ENCODE measurements at places on chromosomes 7 and 10.

DNA sequence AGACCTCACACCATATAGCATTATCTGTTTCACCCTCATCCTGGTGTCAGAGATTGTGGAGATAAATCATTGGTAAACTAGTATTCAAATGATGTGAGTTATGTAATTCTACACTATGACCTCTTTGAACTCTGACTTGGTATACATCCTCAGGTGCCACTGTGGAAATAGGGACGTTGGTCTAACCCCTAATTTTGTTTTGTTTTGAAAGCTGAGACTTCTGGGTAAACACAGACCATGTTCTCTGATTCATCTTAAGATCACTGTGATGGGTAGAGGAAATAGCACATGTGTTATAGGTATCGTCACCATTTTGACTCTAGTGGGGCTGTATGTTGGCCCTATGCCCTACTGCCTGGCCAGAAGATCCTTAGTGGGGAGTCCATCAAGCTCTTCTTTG, 241.6 kb downstream of the CCDC7 start:
- H3K4me1 ChIP-seq = no peaks in the 10 kb centered on the region
- no peak overlapping the region for H3K27ac ChIP-seq
- DNase-seq = no peak
- no peaks in the 10 kb centered on the region for H3K36me3 ChIP-seq
- no peak overlapping the region for H3K4me3 ChIP-seq

DNA sequence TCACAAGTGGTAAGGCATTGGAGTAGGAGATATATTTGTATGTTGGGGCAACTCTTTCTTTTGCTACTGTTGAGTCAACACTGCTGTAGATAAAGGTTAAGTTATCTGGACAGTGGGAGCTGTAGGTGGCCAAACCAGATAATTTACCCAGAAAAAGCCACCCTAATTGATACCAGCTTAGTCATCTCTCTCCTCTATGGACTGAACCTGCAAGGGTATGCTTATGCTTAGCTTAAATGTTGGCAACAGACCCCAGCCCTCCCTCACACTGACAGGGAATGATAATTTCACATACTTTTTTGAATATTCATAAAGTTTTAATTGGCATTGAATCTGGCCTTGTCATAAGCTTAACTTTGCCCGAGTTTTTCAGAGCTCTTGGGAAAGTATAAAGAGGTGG, 66.3 kb downstream of the CREB5 start:
- no peak overlapping the region for H3K4me3 ChIP-seq
- no peak overlapping the region for H3K27ac ChIP-seq
- H3K4me1 ChIP-seq = no peaks in the 10 kb centered on the region
- no peaks in the 10 kb centered on the region for H3K36me3 ChIP-seq
- DNase-seq = no peak
- H3K27me3 ChIP-seq = no peaks in the 10 kb centered on the region

DNA sequence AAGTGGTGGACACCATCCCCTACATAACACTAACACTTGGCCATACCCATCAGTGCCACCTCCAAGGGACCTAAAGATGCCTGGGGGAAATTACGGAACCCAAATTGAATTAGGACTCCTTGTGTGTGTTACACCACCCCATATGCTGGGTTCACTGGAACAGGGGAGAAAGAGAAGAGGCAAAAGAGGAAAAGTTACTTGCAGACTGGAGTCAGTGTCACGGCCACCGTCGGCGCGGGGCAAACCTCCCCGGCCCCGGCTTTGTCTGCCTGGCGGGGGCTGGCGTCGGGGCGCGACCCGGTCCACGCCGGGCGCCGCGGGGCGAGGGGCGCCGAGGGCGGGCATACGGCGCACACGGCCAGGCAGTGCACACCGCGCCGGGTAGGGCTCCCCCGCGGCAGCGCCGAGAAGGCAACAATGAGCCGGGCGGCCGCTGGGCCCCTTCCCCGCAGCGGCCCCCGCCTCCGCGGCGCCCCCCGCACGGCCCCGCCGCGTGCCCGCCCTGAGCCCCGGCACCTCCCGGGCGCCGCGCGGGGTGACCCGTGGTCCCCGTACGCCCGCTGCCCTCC, 171.1 kb downstream of the FAM107B start:
- no peak for DNase-seq
- no peaks in the 10 kb centered on the region for H3K4me1 ChIP-seq
- H3K36me3 ChIP-seq = no peaks in the 10 kb centered on the region
- no peaks in the 10 kb centered on the region for H3K27me3 ChIP-seq
- H3K27ac ChIP-seq = no peak overlapping the region
- peak overlapping the region; percentile 52 for H3K4me3 ChIP-seq

DNA sequence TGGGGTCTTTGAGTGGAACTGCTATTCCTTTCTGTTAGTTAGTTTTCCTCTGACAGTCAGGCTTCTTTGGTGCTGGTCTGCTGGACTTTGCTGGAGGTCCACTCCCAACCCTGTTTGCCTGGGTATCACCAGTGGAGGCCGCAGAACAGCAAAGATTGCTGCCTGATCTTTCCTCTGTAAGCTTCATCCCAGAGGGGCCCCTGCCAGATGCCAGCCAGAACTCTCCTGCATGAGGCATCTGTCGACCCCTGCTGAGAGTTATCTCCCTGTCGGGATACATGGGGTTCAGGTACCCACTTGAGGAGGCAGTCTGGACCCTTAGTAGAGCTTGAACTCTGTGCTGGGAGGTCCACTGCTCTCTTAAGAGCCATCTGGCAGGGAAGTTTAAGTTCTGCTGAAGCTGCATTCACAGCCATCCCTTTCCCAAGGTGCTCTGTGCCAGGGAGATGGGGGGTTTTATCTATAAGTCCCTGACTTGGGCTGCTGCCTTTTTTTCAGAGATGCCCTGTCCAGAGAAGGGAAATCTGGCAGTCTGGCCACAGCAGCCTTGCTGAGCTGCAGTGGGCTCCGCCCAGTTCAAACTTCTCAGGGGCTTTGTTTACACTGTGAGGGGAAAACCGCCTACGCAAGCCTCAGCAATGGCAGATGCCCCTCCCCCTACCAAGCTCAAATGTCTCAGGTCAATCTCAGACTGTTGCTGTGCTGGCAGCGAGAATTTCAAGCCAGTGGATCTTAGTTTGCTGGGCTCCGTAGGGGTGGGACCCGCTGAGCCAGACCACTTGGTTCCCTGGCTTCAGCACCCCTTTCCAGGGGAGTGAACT, 89.7 kb upstream of the CDK6 start:
- H3K4me3 ChIP-seq = no peak overlapping the region
- no peak for DNase-seq
- no peaks in the 10 kb centered on the region for H3K4me1 ChIP-seq
- no peaks in the 10 kb centered on the region for H3K27me3 ChIP-seq
- H3K36me3 ChIP-seq = no peaks in the 10 kb centered on the region

DNA sequence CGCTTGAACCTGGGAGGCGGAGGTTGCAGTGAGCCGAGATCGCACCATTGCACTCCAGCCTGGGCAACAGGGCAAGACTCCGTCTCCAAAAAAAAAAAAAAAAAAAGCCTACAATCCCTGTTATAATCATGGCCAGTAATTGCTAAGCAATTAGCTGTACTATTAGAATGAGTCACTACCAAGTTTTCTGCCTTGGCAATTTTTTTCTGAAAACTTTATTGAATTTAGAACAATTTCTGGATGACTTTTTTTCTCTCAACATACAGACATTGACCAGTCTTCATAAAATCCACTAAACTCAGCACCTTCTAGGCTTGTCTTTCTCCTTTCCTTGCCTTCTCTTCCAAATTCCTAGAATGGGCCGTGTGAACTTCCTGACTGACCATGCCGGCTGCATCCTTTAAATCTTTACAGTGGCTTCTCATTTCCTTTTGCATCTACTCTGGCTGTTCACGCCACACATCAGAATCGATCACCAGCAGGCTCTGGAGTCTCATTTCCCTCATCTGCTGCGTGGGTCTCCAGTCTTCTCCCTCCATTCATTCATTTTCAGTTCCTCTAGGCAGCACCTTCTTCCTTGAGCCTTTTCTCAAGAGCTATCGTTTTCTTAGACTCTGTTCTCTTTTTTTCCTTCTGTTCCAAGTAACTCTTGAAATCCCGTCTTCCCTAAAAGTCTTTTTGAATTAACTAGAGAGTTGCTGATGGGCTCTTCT, 107.9 kb downstream of the KAT6B start:
- H3K36me3 ChIP-seq = no peaks in the 10 kb centered on the region
- no peak overlapping the region for H3K27ac ChIP-seq
- H3K4me1 ChIP-seq = peaks cover 13% of the 10 kb centered on the region

DNA sequence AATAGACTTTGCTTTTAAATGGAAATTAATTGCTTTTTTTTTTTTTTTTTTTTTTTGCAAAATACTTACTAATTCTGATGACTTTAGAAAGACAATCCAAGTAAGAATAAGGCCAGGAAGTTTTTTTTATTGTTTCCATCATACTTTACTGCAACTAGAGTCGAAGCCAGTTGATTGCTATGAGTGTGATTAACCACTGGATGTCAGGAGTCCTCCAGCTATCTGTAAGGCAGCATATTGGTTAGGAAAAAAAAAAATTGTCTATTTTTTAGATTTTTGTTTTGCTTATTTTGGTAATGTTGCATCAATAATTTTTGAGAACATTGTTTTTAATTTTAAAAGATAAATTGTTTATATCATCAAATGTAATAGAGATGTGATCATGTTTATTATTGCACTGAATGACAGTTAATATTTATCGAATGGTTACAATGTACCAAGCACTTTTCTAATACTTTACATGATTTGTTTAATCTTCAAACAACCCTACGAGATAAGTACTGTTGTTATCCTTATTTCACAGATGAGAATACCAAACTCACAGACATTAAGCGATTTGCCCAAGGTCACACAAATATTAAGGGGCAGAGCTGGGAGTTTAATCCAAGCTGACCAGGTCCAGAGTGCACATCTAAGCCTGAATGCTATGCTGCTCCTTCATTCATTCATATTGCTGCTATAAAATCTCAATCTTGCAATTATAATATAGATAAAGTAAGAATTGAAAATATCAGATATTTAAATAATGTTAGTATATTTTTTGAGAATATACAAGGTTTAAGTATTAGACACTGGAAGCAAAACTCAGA, 19.9 kb upstream of the LMOD2 start:
- no peak overlapping the region for H3K27ac ChIP-seq
- no peak overlapping the region for H3K4me3 ChIP-seq
- no peak for DNase-seq
- no peaks in the 10 kb centered on the region for H3K4me1 ChIP-seq
- H3K36me3 ChIP-seq = no peaks in the 10 kb centered on the region

DNA sequence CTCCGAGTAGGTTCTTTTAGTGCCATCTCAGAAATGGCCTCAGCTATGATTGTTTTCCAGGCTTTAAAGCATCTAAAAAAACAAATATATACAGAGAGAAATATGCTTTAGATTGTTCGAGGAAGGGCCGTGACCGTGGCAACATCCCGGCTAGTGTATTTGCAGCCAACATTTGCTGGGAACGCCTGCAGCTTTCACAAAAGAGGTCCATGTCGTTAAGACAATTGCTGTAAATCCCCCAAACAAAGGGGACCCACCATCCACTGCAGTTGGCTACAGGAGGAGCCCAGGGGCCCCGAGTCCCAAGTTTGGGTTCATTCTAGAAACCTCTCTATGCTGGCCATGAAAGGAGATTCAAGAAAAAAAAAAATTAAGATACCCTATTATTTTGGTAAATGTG, 152.8 kb upstream of the TCF7L2 start:
- H3K36me3 ChIP-seq = no peaks in the 10 kb centered on the region
- no peak for DNase-seq
- peaks cover 5% of the 10 kb centered on the region for H3K4me1 ChIP-seq
- no peak overlapping the region for H3K27ac ChIP-seq

DNA sequence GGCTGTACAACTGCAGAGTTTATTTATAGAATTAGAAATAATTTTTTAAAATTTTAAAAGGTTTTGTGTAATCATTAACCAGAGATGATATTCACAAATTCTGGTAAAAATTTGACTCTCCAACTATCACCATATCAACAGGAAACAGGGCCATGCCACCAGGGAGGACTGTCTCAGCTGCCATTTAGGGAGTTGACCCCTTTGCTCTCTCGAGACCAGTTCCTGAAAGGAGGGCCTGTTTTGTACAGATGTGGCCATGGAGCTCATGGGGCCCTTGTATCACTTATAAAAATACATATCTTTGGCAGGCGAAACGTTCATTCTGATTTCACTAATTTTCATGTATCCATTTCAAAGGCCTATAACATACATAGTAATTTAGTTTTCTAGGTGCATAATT, 20.3 kb downstream of the H2AZ2 start:
- H3K4me1 ChIP-seq = peaks cover 1% of the 10 kb centered on the region
- H3K4me3 ChIP-seq = no peak overlapping the region
- DNase-seq = no peak
- no peak overlapping the region for H3K27ac ChIP-seq
- H3K36me3 ChIP-seq = no peaks in the 10 kb centered on the region

DNA sequence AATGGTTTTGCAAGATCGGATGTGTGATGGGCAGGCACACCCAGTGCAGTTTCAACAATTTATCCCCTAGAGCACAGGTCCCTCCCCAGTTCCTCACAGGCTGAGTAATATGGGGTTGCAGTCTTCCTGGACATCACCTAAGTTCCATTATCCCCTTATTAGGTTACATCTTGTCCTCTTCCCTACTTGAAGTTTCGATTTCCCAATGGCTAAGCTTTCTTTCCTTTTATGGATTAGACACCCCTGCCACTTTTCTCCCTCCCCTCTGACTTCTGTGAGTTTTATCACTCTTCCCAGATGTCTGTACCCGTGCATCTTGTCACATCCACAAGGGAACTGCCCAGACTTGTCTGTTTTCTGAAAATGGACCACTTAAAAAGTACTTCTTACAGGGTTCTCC, 2.4 kb upstream of the NIPSNAP2 start:
- H3K4me3 ChIP-seq = no peak overlapping the region
- no peaks in the 10 kb centered on the region for H3K27me3 ChIP-seq
- H3K4me1 ChIP-seq = peaks cover 5% of the 10 kb centered on the region
- no peaks in the 10 kb centered on the region for H3K36me3 ChIP-seq

- DNase-seq = no peak
- no peaks in the 10 kb centered on the region for H3K4me1 ChIP-seq
- H3K4me3 ChIP-seq = no peak overlapping the region
- no peak overlapping the region for H3K27ac ChIP-seq
Observed at GRCh38 chr7:134567368-134567767, 18.5 kb downstream of the AKR1B15 start.

GRCh38 chr10:88045656-88046415, 182.4 kb downstream of the PTEN start:
- H3K36me3 ChIP-seq = no peaks in the 10 kb centered on the region
- H3K27me3 ChIP-seq = no peaks in the 10 kb centered on the region
- no peak overlapping the region for H3K4me3 ChIP-seq
- H3K4me1 ChIP-seq = no peaks in the 10 kb centered on the region
- no peak for DNase-seq

DNA sequence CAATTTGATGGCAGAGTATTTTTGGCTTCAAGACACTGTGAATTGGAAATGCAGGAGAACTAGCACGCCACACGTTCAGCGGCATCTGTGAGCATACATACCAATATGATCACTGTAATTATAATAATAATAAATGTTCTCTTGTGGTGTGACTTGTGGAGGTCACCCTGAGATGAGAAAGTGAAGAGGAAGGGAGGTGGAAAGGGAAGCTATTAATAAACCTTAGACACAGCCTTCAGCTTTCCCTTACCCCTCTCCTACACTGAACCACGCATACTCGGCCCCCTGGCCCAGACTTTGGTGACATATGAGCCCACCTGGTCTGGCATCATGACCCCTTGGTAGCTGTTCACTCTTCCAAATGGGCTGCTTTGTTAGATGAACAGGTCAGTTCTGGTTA, 139.1 kb downstream of the SORCS3 start:
- H3K4me3 ChIP-seq = no peak overlapping the region
- H3K36me3 ChIP-seq = no peaks in the 10 kb centered on the region
- H3K27me3 ChIP-seq = no peaks in the 10 kb centered on the region
- H3K4me1 ChIP-seq = no peaks in the 10 kb centered on the region

Data from ovary (tissue), 10 donors.